ENCODE measurements at places on chromosomes 5 and 9.
A peak's percentile ranks its signal among the peaks of the same experiment; 100 is the strongest.

GRCh38 chr5:91162534-91163381, 220.4 kb downstream of the ARRDC3 start:
- DNase-seq: no peak

GRCh38 chr9:134158242-134158641, 6.1 kb downstream of the RNU6ATAC start:
- no peak for DNase-seq

GRCh38 chr9:36039696-36040095, 3.0 kb downstream of the RECK start:
- DNase-seq: no peak

GRCh38 chr9:33264473-33265177, at the start of the genes BAG1 and CHMP5:
Gene BAG1, minus strand, starts transcription at chr9:33264708.
Gene CHMP5, plus strand, starts transcription at chr9:33265049. Its CDS starts 30 bp downstream, at chr9:33265079.
- DNase-seq: peak; percentile 99

DNA sequence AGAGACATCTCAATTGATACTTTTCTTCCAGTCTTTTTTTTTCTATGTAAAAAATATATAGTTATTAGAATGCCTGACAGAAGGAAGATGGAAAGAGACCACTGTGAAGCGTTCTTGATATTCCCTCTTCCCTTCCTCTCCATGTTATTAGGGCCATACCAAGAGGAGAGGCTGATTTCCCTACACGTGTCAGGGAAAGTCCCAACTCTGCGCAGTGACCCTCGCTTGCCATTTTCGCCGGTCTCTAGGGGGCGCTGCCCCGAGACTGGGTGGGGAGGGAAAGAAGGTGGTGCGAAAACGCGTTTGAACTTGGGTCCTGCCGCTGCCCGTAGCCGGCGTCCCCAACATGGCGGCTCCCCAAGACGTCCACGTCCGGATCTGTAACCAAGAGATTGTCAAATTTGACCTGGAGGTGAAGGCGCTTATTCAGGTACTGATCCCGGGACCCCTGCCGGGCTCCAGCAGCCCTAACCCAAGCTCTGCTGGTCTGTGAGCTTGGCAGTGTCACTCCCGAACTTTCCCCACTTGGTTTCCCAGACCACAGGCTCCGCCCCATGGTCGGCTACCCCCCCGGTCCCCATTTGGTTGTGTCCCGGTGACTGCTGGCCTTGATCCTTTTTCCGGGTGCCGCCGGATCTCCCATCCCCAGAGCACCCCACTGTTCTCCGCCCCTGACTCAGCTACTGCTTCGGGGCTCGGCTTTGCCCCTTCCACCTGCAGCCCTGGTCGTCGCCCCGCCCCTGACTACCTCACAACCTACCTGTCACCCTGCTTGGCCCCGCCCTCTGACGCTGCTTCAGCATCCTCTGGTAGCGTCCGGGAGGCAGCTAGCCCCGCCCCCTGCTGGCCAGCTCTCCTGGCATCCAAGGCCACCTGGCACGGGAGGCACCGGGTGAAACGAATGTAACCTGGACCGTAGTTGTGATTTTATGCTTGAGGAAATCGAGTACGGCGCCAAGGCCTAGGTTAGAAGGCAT, at the start of gene BNIP1:
BNIP1 (plus strand) TSS at position 332 of the 977 bp plus-strand sequence; CDS start at position 347, 15 bp downstream.
- peak; percentile 83 for DNase-seq

DNA sequence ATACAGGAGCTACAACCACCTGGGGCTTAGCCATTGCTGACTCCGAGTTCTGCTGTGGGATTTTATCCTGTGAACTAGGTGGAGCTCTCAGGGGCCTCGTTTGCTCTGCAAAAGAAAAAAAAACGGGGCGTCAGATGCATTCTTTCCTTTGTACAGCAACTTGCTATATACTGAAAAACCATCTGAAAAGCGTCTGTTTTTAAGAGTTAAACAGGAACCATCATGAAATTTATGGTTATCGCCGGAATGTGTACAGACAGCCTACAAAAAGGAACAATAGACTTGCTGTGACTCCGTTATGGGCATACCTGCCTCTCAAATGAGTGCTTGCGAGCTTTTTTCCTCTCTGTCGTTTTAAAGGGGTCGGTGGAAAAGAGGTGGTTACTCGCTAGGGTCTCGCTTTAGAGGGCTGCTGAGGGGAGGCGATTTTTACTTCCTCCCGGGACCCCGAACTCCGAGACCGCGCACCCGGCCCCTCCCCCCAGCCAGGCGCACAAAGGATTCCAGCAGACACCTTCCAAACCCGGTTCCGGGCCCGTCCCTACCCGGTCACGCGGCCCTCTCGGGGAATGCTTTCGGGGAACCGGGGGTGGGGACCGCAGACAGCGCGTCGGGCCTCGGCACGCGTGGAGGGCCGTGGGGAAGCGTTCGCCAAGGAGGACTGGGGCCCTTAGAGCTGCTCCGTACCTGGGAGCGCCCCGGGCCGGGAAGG, 826 bp downstream of the PAIP1 start:
- DNase-seq: peak; percentile 37

GRCh38 chr9:96603305-96604003, 16.2 kb downstream of the CDC14B start:
- DNase-seq: no peak

DNA sequence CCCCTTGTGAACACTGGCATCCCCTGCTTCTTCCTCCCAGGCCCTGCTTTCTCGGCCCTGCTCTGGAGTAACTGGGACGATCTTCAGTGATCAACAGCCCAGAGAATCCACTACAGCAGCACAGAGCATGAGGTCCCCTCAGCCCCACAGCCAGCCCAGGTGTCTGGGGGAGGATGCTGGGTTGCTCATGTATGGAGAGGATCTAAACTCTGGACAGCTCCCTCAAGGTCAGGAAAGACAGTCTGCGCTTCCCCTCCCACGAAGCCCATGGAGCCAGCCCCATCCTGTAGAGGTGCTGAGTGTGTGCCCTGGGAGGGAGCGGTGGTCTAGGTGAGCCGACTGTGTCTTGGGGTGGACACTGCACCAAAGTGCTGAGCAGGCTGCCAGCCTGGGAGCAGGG, 190.2 kb downstream of the GABBR2 start:
- no peak for DNase-seq

GRCh38 chr5:55143624-55144023, 16.3 kb upstream of the GPX8 start:
- DNase-seq: no peak

DNA sequence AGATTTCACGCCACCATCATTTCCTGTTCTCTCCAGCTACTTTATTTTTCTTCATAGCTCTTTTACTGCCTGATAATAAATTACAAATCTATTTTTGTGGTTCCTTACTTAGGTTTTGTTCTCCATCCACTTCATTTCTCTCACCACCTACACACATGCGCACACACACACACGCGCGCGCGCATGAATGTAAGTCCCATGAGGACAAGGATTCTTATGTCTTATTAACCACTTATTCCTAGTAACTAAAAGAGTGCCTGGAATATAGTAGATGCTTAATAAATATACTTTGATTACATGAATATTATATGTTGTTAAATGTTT, 116.5 kb downstream of the TRPM6 start:
- DNase-seq: no peak

GRCh38 chr5:111681414-111682120, 75.4 kb downstream of the NREP start:
- no peak for DNase-seq

Data from NCI-H1930 (cell line).